ENCODE measurements at places on chromosomes 5 and 9. TPM values are rescaled to one million over a fixed set of nuclear protein-coding genes. Genes with fewer than 3 reads are reported as not detected.

- no peak for DNase-seq
Measured at GRCh38 chr5:41252036-41252435, 38.7 kb upstream of the C6 start.

- DNase-seq, result no peak
Measured at GRCh38 chr5:56185768-56186311, 47.3 kb downstream of the ANKRD55 start.

GRCh38 chr5:111135946-111136345 is 43.8 kb downstream of the WDR36 start:
- DNase-seq, result no peak

TMEM232 gene
- 7.6 TPM for polyA plus RNA-seq

CBY3 gene
- 0.28 TPM for polyA plus RNA-seq

- no peak for DNase-seq
Measured at GRCh38 chr5:96432216-96433065, 607 bp downstream of the PCSK1 start.

DNA sequence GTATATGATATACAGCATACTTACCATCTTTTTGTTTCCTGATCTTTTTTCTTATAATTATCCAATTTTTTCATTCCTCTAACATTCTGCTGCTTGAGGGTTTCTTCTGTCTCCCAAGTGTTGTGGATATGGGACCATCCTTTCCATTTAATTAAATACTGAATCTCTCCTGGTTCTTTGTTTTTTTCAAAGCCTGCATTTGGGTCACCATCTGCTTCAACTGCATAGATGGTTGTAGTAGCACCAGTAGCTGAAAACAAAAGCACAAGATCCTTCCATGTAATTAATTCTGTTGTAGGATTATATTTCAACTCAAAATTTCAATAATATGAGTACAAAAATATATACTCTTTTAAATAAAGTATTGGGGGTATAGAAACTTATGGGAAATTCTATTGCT is 29.4 kb downstream of the CHD1 start:
- DNase-seq, result no peak

FOXD1 gene
- polyA plus RNA-seq, result 0.10 TPM

DNA sequence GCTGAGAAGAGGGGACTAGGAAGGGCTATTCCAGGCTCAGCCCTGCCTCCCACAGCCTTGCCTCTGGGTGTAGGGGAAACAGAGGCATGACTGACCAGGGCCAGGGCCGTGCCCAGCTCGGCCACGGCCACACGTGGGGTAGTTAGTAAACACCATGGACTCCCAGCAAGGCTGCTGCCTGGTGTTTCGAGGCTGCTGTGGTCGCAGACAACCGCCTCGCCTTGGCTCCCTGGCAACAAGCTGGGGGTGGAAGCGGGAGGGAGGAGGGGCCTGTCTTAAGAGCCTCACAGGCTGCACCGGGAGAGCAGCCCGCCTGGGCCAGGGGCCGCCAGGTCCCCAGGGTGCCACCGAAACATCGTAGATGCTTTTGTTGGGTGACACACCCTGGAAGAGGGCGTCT is 90.2 kb upstream of the CACNA1B start:
- DNase-seq, result no peak

DNA sequence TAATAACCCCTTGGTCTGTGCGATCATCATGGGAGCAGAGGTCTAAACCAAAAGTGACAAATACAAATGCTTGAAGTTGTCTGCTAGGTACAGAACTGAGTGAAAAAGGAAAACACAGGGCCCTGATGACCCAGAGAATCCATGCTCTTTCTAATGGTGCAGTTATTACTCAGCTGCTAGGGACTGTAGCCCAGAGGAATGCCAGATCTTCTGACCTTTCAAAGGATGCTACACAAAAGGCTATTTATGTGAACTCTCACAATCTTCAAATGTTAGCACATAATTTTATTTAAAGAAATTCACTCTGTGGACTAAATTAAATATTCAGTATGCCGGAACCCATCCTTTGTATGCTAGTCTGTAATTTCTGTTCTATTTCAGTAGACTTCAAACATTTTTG is 79.9 kb downstream of the PRR16 start:
- no peak for DNase-seq

DNA sequence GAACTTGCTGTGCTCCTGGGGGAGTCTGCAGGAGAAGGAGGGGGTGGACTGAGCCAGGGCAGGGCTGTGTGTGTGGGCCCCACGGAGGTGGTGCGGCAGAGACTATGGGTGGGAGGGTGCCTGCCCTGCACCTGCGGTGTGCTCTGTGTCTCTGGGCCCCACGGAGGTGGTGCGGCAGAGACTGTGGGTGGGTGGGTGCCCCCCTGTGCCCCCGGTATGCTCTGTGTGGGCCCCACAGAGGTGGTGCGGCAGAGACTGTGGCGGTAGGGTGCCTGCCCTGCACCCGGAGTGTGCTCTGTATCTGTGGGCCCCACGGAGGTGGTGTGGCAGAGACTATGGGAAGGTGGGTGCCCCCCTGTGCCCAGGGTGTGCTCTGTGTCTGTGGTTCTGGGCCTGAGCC is 103.7 kb downstream of the EHMT1 start:
- DNase-seq, result no peak

STPG3 gene
- polyA plus RNA-seq, result 0.26 TPM

GRCh38 chr5:122144236-122144635 is 14.9 kb downstream of the ZNF474 start:
- no peak for DNase-seq

GRCh38 chr9:16730162-16730561 is 140.3 kb downstream of the BNC2 start:
- no peak for DNase-seq

LIX1 gene
- 1.2 TPM for polyA plus RNA-seq

DNA sequence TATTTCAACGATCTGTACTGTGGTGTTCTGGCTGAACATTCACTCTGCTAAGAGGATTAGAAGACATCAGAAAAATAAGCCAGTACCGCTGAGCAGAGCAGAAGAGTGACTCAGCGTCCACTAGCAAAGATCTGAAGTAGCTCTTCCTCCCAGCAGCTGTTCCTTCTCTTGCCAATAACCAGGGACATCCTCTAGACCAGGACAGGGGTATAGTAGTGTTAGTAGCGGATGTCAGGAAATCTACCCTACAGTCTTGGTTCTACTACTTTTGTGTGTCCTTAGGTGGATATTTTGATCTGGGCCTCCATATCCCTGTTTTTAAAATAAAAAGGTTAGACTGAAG is 103.6 kb downstream of the TSSK1B start:
- no peak for DNase-seq

GRCh38 chr9:129280623-129281271 is 102.7 kb upstream of the IER5L start:
- DNase-seq, result no peak

FCN2 gene
- not detected for polyA plus RNA-seq

GRCh38 chr9:122320413-122320881 is 50.4 kb upstream of the PTGS1 start:
- DNase-seq, result no peak

GRCh38 chr5:11595045-11595444 is 309.2 kb downstream of the CTNND2 start:
- no peak for DNase-seq

GFI1B gene
- polyA plus RNA-seq, result 1.6 TPM

GRCh38 chr5:116153687-116154174 is 68.9 kb downstream of the COMMD10 start:
- no peak for DNase-seq

GRCh38 chr5:41432481-41433253 is 77.7 kb downstream of the PLCXD3 start:
- DNase-seq, result no peak

DNA sequence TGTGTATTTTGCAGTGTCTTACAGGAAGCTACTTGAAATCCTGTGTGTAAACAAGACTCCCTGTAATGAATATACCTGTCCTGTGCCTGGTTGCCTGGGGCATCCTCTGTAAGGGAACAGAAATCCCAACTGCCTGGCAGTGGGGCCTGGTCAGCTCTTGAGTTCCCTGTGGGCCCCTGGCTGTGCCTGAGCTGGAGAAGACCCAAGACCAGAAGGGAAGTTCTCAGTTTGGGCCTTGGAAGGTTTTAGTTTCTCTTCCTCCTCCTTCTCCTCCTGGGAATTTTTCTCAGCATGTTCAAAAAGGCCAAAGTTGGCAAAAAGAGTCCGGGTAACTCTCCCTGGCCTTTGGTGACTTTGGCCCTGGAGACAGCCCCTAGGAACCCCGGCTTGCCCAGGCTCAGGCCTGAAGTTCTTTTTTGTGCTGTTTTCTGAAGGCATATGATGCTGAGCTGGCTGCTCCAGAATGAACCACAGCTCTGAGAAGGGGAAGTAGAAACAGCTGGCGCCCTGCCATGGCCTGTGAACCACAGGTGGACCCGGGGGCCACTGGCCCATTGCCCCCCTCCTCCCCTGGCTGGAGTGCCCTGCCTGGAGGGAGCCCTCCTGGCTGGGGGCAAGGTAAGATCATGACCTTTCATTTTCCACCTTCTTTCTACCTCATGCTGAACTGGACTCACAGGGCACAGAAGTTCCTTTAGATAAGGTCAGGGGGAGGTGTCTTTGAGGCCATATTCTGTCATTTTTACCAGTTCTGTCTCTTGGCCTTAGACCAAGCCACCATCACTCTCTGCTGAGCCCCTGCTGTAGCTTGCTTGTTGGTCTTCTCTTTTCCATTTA is 5.8 kb downstream of the TMEM268 start:
- no peak for DNase-seq

SLC6A3 gene
- 3.0 TPM for polyA plus RNA-seq

- DNase-seq, result no peak
Measured at GRCh38 chr5:133698646-133699526, 86.5 kb upstream of the FSTL4 start.

- DNase-seq, result peak; percentile 19
Measured at GRCh38 chr9:76403352-76403751, 9.1 kb upstream of the RFK start.

GRCh38 chr5:125093776-125094175 is 347.3 kb upstream of the ZNF608 start:
- no peak for DNase-seq

TICAM2 gene
- polyA plus RNA-seq, result 2.8 TPM

GRCh38 chr9:1490341-1491232 is 440.4 kb downstream of the DMRT2 start:
- no peak for DNase-seq

WDR38 gene
- 7.2 TPM for polyA plus RNA-seq

GRCh38 chr5:96871027-96871399 is 5.3 kb upstream of the ERAP2 start:
- DNase-seq, result no peak

MAST4 gene
- 33.7 TPM for polyA plus RNA-seq

GARIN3 gene
- polyA plus RNA-seq, result not detected

CXCL14 gene
- polyA plus RNA-seq, result 55.7 TPM

GRCh38 chr5:31850981-31851689 is 212.2 kb downstream of the PDZD2 start:
- DNase-seq, result peak; percentile 9

CTXN3 gene
- not detected for polyA plus RNA-seq

DNA sequence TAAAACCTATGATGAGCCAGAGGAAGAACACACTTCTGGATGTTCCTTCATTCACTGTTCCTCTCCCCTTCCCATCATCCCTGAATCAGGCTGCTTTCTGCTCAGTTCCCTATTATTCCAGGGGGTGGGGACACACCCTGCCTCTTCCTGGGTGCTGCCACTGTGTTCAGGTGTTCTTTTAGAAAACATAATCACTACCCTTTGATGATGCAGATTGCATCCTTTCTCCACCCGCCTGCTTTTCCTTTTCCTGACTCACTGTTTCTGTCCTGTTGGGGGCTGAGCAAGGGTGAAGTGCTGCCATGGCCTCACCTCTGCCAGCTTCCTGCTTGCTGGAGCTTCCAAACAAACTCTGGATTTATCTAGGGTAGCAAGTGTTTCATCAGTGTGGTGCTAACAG is 331.9 kb upstream of the GRIA1 start:
- DNase-seq, result no peak

RARS1 gene
- 73.5 TPM for polyA plus RNA-seq

PCSK1 gene
- 0.43 TPM for polyA plus RNA-seq

GRCh38 chr5:149392718-149393117 is 13.6 kb upstream of the IL17B start:
- no peak for DNase-seq

TRAF1 gene
- polyA plus RNA-seq, result 11.0 TPM

Data from right lung (tissue), 10 donors.